ENCODE measurements at places on chromosomes 16 and 17.
A peak's percentile ranks its signal among the peaks of the same experiment; 100 is the strongest.

GRCh38 chr16:58462499-58462996, 37.4 kb upstream of the NDRG4 start:
- DNase-seq: no peak

GRCh38 chr17:77404812-77405581, 264.2 kb downstream of the SEC14L1 start:
- DNase-seq: peak; percentile 82

GRCh38 chr17:44202756-44203155, 3.1 kb upstream of the ATXN7L3 start:
- DNase-seq: no peak

DNA sequence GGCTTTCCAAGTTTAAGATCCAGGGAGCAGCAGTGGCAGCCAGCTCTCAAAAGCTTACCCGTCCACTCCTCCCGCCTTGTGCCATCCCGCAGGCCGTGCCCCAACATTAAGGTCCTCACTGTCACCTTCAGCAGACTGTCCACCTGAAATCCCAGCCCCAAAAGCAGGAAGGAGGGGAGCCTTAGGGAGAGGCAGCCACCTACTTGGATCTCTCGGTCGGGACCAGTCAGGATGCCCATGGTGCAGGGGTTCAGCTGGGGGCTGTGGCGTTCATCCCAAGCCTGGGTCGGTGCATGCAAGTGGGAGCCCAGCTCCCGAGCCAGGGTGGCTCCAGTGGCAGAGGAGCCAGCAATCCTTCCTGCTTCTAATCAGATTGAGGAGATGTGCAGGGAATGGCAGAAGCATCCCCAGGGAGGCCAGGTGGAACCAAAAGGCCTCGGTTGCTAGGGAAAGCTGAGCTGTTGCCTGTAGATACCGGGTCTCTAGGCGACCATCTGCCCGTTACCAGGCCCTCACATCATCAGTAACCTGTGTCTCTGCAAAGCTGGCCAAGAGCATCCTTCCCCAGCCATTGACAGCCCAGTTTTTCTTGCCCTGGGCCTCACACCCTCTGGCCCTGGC, 24.6 kb downstream of the CNGB1 start:
- DNase-seq: no peak

DNA sequence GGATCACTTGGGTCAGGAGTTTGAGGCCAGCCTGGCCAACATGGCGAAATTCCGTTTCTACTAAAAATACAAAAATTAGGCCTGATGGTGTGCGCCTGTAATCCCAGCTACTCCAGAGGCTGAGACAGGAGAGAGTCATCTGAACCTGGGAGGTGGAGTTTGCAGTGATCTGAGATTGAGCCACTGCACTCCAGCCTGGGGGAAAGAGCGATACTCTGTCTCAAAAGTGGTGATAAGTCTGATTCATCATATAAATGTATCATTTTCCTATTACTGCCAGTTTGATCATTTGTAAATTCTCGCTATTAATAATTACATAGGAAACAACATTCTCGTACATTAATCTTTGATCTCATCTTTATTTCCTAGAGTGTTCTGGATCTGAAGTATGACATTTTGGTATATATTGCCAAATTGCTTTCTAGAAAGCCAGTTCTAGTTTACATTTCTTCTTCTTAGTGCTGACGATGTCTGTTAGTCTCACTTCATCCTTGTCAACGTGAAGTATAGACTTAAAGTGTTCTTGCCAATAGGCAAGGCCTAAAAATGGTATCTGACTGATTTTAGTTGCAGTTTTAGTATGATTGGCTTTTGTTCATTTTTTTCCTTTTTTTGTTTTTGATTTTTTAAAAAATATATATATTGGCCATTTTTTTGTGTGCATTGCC, 9.7 kb downstream of the RABEP1 start:
- DNase-seq: no peak

DNA sequence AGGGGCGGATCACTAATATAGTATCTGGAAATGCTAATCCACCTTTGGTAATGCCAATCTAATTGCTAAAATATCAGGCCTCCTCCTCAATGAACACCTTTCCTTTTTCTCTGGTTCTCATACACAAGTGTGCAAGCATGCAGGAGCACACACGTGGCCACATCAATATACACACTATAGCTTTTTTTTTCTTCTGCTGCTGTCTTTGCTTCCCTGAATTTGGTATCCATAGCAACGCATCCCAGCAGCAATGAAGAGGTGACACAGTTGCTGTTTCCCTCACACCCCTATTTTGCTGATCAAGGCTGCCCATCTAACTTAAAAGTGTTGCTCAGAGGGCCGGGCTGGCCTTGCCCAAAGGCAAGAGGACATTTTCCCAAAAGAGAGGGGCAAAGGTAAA, 15.4 kb downstream of the NOG start:
- DNase-seq: no peak
